NCI-H345 (cell line): ENCODE measurements at places on chromosomes 7 and 10.

GRCh38 chr10:28219251-28219650 is 83.6 kb downstream of the MPP7 start:
- no peak for DNase-seq

DNA sequence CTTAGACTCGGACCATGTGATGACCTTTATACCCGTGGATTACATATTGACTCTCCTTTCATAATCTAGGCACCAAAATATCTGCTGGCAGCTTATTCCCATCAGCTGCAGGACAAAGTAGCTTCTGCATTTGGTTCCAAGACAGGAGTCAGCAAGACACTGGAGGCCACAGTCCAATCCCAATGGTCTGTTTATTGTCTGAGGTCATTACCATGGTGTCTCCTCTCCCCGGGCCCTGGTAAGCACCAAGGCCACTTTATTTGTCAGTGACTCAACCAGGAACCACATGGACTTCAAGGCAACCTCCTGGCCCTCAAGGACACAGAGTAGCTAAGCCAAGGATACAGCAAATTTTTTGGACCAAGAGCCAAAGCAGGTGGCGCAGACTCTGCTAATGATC is 36.1 kb downstream of the KCNMA1 start:
- DNase-seq, result no peak

DNA sequence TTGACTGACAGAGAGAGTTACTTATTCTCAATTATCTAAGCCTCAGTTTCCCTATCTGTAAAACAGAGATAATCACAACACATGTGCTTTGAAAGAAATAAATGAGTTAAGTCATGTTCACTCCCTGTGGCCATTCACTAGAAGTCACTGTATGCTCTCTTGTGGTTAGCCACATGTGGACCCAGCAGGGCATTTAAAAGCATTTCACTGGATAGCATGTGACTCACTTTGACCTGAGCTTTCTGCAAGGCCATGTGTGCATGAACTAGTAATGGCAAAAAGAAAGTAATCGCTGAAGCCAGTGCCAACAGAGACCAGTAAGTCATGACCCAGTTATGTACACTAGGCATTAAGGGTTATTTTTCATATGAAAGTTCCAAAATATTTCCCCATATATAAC is 557.0 kb upstream of the IGFBP3 start:
- DNase-seq, result no peak

- no peak for DNase-seq
Observed at GRCh38 chr7:74027683-74028320, at the start of gene ELN. TSS of gene ELN (plus strand) at chr7:74028173. CDS start at chr7:74028188, 15 bp downstream.

DNA sequence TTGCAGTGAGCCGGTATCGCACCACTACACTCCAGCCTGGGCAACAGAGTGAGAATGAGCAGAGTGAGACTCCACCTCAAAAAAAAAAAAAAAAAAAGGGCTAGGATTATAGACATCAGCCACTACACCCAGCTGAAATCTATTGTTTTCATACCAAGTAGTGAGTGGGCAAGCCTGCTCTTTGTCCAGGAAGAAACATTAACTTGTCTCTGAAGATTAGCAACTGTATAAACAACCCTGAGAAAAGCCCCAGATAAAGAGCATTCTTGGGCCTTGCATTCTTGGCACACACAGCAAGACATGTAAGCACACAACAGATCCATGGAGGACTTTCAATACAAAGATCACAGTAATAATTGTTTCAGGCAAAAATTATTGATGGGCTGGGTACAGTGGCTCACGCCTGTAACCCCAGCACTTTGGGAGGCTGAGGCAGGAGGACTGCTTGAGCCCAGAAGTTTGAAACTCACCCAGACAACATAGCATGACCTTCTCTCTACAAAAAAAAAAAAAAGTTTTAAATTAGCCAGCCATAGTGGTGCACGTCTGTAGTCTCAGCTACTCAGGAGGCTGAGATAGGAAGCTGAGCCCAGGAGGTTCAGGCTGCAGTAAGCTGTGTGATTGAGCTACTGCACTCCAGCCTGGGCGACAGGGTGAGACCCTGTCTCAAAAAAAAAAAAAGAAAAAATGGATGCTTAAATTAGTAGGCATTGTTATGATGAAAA is 4.4 kb downstream of the PSPH start:
- no peak for DNase-seq

GRCh38 chr7:79175374-79175773 is 278.1 kb downstream of the MAGI2 start:
- no peak for DNase-seq

- DNase-seq, result no peak
Observed at GRCh38 chr7:113483657-113484056, 365.3 kb upstream of the SMIM30 start.

- DNase-seq, result no peak
Observed at GRCh38 chr10:122981066-122981464, 864 bp downstream of the PSTK start.

- no peak for DNase-seq
Observed at GRCh38 chr7:20033621-20034400, 183.4 kb downstream of the MACC1 start.

DNA sequence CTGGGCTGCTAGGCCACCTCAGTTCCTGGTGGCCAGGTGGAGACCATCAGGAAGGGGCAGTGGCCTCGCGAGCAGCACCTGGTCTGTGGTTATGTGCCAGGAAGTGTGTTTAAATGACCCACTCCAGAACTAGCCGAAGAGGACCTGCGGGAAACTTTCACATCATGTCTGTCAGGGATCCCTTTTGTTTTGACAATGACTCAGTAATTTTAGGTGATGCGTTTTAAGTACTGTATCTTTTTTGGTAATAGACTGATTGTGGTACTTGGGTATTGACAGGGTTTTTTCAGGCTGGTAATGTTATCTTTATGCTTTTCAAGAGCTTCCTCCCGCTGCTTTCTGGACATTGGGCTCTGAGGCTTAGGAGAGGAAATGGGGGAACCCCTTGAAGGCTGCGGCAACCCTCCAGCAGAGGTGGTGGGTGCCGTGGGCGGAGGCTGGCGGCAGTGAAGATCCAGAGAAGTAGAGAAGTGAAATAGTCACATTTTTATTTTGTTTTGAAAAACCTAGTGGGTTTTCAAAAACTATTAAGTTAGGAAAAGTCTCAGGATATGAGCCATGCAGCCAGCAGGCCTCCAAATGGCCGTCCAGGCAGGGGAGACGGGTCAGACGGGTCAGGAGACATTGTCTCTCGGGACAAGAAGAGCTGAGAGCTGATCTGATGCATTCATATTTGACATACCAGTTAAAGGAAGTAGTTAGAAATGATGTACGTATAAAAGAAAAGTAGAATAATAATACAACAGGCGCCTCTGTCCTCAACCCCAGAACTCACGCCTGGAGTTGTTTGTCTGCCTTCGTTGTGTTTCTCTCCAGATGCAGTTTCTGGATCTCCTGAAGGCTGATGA is 27.7 kb downstream of the PPP2R2D start:
- DNase-seq, result no peak

- DNase-seq, result no peak
Observed at GRCh38 chr10:19702215-19702614, 114.0 kb upstream of the PLXDC2 start.

DNA sequence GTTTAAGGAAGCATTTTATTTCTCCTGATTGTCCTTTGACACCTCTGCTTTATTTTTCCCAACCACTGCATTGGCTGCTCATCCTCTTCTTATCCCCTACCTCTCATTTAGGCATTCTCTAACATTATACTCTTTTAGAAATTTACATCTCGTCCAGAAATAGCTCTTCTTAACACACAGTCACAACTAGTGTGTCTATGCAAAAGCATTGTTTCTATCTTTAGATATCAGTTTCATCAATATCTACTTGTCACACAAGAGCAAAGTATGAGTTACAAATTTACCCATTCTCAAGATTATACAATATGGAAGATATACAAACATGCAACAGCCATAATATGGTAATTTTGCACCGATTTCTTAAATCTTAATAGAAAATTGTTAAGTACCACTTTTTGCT is 35.7 kb upstream of the MDFIC start:
- no peak for DNase-seq

- DNase-seq, result no peak
Observed at GRCh38 chr7:130903358-130903974, 169.5 kb upstream of the KLF14 start.

GRCh38 chr10:7085147-7085912 is 325.5 kb downstream of the SFMBT2 start:
- no peak for DNase-seq

- DNase-seq, result no peak
Observed at GRCh38 chr7:26227987-26228386, 26.4 kb downstream of the CBX3 start.

DNA sequence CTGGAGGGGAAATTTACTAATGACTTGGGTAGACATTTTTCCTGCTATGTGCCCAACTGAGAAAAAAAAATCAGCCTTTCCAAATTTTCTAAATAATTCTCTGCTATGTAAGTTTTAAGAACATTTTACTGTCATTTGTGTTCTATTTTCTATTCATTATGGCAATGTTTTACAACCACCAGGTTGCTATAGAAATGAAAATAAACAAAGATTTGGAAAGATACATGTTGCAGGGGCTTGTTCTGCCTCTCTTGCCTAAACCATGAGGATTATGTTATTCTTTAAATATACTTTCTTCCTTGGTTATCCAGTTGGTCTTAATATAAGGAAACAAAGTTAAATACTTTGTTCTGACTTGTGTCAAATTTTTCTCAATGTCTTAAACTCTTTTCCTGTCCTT is 257.2 kb downstream of the TWIST1 start:
- no peak for DNase-seq

DNA sequence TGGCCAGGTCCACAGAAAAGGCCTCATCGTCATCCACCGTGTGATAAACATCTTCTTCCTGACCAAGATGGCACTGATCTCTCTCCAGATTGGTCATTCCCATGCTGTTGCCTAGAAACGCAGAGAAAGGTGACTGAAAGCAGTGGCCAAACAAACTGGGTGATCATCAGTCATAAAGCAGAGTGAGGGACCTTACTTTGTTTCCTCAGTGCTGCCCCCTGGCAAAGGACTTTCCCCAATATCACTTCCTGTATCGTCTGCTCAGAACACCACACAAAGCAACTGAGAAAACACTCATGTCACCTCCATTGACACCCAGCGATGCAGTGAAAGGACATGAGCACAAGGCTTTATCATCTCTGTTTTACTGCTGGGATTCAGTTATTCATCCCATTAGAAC is 40.0 kb upstream of the TM9SF3 start:
- DNase-seq, result no peak

GRCh38 chr10:76902949-76903348 is 734.7 kb downstream of the KCNMA1 start:
- DNase-seq, result no peak

DNA sequence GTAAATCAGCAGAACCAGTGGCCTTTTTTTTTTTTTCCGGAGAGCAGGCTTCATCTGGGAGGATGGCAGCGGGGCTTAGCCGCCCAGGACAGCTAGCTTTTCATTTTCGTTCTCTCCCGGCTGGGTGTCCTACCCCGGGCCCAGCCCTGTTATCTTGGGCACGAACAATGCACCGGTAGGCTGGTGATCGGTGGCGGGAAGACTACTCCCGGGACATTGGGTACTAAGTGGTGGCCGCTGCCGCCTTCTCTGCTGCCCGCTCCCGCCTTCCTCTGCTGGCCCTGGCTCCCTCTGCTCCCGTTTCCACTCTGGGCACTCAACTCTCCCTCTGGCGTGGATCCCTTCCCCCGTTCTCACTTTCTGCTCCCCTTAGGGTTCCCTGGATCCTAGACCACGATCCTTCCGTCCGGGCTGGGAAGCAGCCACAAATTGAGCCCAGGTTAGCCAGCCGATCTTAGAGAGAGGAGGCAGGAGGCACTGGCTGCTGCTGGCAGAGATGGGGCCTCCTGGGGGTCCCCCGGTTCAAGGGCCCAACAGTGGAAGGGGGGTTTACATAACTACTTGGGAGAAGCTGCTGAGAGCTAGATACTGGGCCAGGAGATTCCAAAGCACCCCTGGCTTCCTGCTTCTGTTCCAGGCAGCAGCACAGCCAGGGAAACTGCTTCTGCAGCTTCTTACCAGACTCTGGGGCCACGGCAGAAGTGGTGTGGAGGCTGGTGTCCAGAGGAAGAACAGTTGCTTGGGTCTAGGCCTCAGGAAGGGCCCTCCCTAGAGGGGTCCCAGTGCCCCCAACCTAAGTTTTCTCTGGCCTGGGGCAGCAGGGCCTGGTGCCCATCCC is 1.8 kb downstream of the TLX1 start:
- DNase-seq, result no peak

- DNase-seq, result no peak
Observed at GRCh38 chr7:66054063-66054462, 21.6 kb upstream of the ASL start.

GRCh38 chr10:32217216-32217615 is 129.7 kb downstream of the EPC1 start:
- no peak for DNase-seq

DNA sequence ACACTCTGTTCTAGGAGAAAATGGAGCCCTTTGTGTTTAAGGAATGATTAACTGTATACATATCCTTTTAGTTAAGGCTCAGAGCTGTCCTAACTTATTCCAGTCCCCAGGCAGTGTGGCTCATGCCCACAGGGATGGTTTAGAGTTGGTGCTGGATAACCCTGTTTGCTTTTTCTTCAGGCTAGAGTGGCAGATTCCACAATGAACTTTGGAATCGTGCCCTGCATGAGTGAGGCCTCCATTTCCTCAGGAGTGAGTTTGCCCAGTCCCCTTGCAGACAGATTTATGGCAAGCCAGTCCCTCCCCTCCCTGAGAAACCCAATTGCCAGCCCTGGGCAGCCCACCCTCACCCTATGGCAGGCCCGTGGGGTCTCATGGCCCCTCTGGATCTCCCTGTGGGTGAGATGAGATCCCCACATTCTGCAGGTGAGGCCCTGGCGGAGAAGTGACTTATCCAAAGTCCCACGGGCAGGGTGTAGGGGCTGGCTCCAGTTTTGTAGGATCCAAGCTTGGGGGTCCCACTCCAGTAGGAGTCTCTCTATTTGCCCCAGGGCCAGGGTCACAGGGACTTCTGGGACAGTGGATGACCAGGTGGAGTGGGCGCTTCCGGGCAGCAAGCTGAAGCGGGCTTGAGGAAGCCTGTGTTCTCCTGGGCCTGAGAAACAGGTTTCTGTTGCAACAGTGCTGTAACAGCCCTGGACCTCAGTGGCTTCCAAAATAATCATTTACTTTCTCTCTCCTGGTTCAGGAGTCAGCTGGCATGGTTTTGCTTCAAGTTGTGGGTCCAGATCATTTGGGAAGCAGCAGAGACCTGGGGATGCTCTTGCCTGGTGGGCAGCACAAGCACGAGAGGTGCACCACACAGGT is 9.0 kb upstream of the COMTD1 start:
- no peak for DNase-seq

DNA sequence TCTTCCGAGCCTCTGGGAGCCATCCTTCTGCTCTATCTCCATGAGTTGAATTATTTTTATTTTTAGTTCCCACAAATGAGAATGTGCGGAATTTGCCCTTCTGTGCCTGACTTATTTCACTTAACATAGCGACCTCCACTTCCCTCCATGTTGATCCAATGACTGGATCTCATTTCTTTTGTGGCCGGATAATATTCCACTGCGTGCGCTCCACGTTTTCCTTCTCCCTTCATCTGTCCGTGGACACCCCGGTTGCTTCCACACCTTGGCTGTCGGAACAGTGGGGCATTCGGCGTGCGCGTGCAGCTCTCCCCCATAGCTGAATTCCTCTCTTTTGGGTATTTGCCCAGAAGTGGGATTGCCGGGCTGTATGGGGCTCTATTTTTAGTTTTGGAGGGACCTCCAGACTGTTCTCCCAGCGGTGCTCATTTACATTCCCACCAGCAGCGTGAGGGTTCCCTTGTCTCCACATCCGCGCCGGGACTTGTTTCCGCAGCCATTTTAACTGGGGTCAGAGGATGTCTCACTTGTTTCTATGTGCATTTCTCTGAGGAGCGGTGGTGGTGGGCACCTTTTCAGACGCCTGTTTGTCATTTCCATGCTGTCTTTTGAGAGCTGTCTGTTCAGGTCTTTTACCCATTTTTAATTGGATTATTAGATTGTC is 51.0 kb upstream of the SUN1 start:
- no peak for DNase-seq

- no peak for DNase-seq
Observed at GRCh38 chr7:47610506-47611044, 28.7 kb upstream of the TNS3 start.
